ENCODE measurements at places on chromosomes 3 and 15.

GRCh38 chr3:51799879-51800749 is 21.1 kb upstream of the IQCF6 start:
- DNase-seq, result peak; percentile 90

GRCh38 chr15:73321496-73322450 is 47.0 kb downstream of the HCN4 start:
- DNase-seq, result peak; percentile 20

GRCh38 chr15:42011074-42011473 is 9.8 kb downstream of the PLA2G4E start:
- no peak for DNase-seq

GRCh38 chr3:12508291-12508700 is 24.0 kb downstream of the TSEN2 start:
- no peak for DNase-seq

DNA sequence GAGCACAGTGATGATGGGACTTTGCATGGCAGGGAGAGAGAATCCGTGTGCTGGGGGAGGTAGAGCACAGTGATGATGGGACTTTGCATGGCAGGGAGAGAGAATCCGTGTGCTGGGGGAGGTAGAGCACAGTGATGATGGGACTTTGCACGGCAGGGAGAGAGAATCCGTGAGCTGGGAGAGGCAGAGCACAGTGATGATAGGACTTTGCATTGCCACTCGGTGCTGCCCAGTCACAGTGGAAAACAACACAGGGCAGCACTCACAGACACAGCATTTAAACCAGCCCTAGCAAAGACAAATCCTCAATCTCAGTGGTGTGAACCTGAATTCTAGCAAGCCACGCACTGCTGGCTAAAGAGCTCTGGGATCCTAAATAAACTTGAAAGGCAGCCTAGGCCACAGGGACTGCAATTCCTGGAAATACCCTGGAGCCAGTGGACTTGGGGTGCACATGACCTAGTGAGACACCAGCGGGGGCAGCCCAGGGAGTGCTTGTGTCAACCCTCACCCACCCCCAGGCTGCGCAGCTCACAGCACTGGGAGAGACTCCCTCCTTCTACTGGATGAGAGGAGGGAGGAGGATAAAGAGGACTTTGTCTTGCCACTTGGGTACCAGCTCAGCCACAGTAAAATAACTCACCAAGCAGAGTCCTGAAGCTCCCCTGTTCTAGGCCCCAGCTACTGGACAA is 23.4 kb upstream of the TNK2 start:
- DNase-seq, result no peak

GRCh38 chr15:50009634-50010033 is 109.4 kb downstream of the ATP8B4 start:
- DNase-seq, result no peak

DNA sequence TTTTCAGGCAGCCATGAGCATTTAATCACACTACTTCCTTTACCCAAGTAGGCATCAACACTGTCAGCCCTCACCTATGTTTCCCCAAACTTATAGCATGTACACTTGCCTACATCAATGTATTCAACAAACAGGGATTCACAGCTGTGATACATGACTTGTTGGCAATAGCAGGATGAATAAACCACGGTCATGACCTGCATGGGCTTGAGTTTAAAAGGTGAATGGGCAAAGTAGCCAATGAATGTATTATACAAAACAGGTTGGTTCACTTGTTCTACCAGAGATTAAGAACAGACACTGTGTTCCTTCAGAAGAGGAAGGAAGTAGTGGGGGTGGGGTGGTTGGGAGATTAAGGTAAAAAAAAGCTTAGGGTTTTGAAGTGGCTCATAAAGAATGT is 861.9 kb upstream of the SEMA6D start:
- no peak for DNase-seq

GRCh38 chr3:187360596-187360995 is 7.6 kb upstream of the RTP4 start:
- no peak for DNase-seq

DNA sequence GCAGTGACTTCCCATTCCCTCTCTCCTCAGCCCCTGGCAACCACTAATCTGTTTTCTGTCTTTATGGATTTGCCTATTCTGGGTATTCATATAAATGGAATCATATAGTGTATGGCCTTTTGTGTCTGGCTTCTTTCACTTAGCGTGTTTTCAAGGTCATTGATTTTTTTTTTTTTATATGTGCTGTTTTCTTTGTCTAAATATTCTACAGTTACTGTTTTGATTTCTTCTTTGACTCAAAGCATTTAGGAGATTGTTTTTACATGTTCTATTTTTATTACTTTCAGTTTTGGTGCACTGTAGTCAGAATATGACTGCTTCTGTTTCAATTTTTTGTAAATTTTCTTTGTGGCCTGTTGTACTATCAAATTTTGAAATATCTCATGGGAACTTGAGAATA is 71.9 kb upstream of the RNU6-1 start:
- no peak for DNase-seq

- peak; percentile 56 for DNase-seq
Observed at GRCh38 chr15:93523481-93523880, 434.5 kb upstream of the RGMA start.

DNA sequence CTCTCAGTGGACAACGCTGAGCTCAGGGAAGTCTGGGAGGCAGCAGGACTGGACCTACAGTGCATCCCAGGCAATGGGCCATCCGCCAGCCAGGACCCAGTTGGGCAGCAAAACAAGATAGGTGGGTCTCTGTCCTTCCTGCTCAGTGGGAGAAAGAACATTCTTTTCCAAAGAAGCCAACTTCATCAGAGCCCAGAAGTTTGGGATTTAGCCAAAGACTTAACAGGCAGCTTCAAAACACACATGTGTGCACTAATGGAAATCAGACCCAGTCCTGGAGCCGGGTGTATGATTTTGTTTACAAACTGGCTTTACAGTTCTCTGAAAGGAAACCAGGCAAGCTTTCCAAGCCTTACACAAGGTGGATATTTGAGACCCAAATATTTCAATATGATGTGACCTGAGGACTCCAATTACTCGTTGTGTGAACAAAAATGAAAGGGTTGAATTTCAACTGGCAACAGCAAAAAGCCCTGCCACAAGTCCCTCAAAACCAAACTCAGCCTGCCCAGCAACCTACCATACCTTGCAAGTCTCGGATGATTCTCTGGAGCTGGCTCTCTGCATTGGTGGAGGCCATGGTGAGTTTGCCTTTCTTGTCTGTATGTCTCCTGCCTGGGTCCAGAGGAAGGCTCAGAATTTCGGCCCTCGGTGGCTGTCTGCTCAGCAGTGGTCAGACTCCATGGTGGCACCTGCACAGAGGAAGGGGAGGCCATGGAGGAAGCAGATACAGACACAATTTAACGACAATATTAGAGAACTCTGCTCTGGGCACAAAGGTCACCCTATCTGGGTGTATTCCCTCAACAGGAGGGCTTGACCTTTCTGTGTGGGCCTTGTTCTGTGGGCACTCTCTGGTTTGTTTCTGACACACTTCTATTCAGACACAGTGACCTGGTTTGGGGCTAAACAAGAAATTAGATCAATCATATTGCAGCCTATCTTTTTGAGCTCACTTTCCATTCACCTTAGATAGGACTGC is 11.0 kb downstream of the FYCO1 start:
- peak; percentile 82 for DNase-seq

- no peak for DNase-seq
Observed at GRCh38 chr3:134677987-134678308, 27.1 kb upstream of the KY start.

DNA sequence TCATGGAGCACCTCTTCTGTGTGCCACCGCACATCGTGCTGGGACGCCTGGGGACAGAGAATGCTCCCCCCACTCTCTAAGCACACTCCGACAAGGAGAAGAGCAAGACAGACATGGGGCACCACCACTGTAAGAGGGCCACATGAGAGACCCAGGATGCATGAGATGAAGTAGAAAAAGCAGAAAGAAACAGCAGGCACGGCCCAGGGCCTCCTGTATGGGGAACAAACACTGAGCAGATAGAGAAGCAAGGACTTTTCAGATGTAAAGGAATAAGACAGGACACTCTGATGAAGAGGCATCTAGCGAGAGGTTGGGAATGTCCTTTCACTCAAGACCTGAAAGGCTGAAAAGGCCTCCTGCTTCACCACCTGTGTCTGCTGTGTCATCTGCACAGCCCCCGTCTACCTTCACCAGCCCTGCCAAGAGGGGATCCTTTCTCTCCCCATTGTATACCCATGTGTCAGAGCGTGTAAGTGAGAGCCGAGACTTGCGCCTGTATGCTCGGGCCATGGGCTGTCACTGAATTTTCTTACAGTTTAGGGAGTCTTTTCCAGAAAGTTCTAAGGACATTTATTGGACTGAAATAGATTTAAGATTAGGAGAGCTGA is 125.6 kb downstream of the LRRK1 start:
- DNase-seq, result no peak

- DNase-seq, result no peak
Observed at GRCh38 chr3:3632449-3632848, 166.8 kb upstream of the LRRN1 start.

GRCh38 chr15:77791941-77792340 is 159.2 kb upstream of the LINGO1 start:
- DNase-seq, result peak; percentile 54

DNA sequence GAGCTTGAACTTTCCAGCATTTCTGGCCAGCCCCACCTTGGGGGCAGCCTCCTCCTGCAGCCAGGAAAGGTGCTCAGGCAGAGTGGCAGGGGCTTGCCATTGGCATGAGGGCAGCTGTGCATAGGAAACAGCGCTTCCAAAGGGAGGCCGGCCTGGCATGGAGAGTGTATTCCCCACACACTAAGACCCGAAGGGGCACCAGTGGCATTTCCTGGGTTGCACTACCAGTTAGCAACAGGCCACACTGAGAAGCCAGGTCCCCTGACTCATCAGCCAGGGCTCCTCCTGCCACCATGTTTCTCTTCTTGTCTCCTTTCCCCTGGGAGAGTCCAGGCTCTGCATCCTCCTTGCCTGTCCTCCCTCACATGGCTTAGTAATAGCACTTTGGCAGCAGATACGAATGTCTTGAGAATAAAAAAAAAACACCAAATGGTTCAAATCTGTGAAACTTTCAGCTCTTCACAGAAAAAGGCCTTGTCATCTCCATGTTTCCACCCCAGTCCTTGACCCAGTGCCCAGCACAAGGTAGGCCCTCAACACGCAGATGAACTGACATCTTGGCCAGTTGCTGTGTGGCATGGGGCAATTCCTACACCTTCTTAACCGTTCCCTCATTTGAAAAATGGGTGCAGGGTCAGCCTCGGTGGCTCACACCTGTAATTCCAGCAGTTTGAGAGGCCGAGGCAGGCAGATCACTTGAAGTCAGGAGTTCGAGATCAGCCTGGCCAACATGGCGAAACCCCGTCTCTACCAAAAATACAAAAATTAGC is 180.4 kb downstream of the SMAD6 start:
- DNase-seq, result peak; percentile 83

GRCh38 chr3:4474683-4475490 is 7.8 kb upstream of the SUMF1 start:
- peak; percentile 61 for DNase-seq

GRCh38 chr3:81968658-81969057 is 207.2 kb upstream of the GBE1 start:
- no peak for DNase-seq

GRCh38 chr3:98603580-98603979 is 10.2 kb upstream of the CPOX start:
- DNase-seq, result no peak

DNA sequence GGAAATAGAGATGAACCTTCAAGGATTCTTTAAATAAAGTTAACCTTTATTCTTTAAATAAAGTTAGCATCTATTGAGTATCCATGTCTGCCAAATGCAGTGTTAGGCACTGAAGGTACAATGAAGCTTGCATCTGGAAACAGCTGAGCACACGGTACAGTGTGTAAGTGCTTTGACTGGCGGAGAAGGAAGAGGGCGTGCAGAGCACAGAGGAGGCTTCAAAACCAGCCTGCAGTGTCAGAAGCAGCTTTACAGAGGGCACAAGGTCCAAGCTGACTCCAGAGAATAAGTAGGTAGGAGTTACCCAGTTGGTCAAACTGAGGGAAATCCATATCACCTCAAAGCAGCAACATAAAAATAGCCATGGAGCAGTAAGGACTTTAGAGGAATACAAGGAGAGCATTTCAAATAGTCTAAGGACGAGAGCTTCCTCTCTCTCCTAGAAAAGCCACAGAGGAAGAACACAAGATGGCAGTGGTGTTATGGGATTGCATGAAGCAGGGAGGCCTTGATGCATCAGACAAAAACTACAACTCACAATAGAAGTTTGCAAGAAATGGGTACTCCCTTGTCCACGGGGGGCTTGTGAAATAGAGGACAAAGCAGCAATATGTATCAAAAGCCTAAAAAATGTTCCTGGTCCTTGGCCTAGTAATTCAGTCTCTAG is 60.3 kb upstream of the PPP2R3A start:
- DNase-seq, result peak; percentile 48

DNA sequence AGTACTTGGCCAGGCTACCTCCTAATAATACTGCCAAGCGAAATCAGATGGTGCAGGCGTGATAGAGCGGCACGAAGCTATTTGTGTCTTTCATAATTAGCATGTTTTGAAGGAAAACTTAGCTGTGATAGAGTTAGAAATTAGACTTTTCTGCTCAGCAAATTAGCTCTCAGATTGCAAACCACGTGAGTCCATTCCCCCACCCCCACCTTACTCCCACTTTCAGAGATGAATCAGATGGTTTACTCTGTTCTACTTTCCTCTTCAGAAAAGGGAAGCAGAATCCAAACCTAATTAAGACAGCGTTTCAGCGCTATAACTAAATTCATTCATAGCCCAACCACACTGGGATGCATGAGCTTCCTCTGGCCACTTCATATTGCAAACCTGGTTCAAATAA is 214.6 kb downstream of the SLCO3A1 start:
- no peak for DNase-seq

DNA sequence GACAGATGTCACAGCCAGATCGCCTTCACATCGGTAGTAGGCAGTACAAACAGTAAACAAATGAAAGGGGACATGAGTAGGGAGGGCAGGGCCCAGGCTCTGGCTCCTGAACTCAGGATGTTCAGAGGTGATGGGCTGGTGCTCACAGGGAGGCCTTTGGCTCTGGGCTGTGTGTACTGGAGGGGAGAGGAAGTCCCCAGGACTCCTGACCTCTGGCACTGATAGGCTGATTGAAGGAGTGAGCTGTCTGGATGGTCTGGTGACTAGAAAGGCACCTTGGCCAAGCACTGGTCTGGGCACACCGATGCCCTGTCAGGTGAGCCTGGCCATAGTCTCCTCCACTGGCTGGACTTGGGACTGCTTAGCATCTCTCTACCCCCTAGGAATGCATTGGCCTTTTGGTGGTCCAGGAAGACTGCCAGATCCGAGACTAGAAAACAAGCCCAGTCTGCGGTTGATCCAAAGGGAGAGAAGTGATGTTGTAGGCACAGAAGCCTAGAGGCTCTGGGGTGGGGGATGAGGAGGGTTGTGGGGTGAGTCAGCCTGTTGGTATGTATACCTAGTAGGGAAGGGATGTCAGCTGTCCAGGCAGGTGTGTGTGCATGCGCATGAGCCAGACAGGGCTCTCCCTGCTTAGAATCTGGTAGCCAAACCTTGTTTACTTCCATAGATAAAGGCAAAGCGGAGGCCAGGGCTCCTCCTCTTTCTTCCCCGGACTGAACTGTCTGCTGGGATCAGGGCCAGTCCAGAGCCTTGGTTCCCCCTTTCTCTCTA is 1.9 kb downstream of the SPINT1 start:
- DNase-seq, result no peak

- DNase-seq, result no peak
Observed at GRCh38 chr15:74336061-74337005, 31.1 kb downstream of the CYP11A1 start.

- peak; percentile 87 for DNase-seq
Observed at GRCh38 chr3:154678041-154678654, 248.2 kb upstream of the GPR149 start.

- DNase-seq, result no peak
Observed at GRCh38 chr3:49410066-49410845, 1.5 kb downstream of the RHOA start.
